Activated CD4-positive, alpha-beta T cell treated with anti-CD3 and anti-CD28 coated beads for 1 hour (primary cell): ENCODE measurements at places on chromosomes 2 and 18.

- DNase-seq = no peak
Measured at GRCh38 chr2:2464643-2465042, 133.6 kb upstream of the MYT1L start.

GRCh38 chr2:96116424-96116878, at the start of gene ADRA2B:
TSS of gene ADRA2B (minus strand) at chr2:96116571. CDS start at chr2:96116149, 422 bp downstream.
- DNase-seq = peak; percentile 68

GRCh38 chr18:37653618-37654017, 88.0 kb upstream of the CELF4 start:
- DNase-seq = no peak

- DNase-seq = no peak
Measured at GRCh38 chr18:59275406-59275949, 2.2 kb upstream of the RAX start.

DNA sequence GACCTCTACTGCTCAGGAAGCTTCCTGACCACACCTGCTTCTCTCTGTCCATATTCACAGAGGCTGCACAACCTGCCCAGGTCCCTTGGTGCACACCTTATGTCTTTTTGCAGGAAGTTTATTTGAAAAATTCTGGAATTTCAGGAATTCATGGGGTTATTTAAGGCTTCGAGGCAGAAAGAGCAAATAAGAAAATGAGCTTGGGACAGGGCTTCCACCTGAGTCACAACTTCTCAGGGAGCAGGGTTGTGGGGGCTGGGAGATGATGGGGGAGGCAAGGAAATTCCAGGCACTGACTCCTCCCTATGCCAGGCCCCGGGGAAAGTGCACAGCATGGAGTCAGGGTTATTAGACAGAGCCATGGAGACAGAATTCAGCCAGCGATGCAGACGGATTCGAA, 57.7 kb downstream of the INHBB start:
- DNase-seq = no peak
